ENCODE measurements at places on chromosomes 1 and 21. TPM values are rescaled to one million over a fixed set of nuclear protein-coding genes. Genes with fewer than 3 reads are reported as not detected.

- H3K4me1 ChIP-seq: peaks cover 13% of the 10 kb centered on the region
- H3K4me3 ChIP-seq: no peak overlapping the region
- H3K27me3 ChIP-seq: no peaks in the 10 kb centered on the region
- no peaks in the 10 kb centered on the region for H3K36me3 ChIP-seq
- DNase-seq: no peak
- no peak overlapping the region for H3K27ac ChIP-seq
Measured at GRCh38 chr21:35473496-35473895, 424.4 kb upstream of the RUNX1 start.

DNA sequence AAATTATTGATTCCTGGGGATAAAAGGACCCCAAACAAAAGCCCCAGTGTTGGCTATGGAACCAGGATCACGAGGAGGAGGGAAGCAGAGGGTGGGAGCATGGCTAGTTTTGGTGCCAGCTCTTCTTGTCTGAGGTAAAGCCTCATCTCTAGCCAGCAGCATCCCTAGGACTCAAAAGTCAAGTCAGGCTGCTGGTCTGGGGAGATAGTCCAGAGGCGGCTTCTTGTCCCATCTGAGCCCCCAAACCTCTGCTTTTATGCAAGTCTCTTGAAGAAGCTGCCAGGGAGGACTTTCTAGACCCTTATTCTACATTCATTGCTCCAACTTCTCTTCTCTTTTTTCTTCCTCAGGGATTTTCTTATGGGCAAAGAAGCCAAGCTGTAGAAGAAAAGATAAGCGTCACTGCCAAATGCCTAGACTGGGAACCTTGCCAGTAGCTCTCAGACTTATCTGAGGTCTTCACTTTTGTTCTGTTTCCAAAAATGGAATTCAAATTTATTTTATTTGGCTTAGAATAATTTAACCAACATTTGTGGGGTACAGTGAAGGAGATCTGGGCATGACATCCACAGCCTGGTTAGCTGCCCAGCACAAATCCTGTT, 6.9 kb upstream of the ANKRD35 start:
- no peaks in the 10 kb centered on the region for H3K27me3 ChIP-seq
- no peaks in the 10 kb centered on the region for H3K36me3 ChIP-seq
- DNase-seq: no peak
- H3K4me3 ChIP-seq: no peak overlapping the region
- peaks cover 34% of the 10 kb centered on the region for H3K4me1 ChIP-seq

DNA sequence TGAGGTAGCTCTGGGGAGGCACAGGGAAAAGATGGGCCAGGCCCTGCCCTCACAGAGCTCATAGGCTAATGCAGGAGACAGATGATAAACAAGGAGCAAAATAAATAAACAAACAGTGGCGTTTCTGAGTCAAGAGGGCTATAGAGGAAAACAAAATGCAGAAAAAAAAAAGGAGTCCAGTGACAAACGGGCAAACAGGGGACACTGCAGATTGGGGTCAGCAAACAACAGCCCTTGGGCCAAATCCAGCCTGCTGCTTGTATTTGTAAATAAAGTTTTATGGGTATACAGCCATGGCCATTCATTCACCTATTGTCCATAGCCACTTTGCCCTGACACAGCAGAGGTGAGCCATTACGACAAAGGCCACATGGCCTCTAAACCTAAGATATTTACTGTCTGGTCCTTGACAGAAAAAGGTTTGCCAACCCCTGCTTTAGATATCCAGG, 19.1 kb upstream of the PINK1 start:
- no peaks in the 10 kb centered on the region for H3K36me3 ChIP-seq
- H3K4me3 ChIP-seq: no peak overlapping the region

YOD1 gene
- 7.9 TPM for total RNA-seq

GRCh38 chr1:1543706-1544099, 3.3 kb upstream of the TMEM240 start:
- no peak overlapping the region for H3K27ac ChIP-seq
- no peaks in the 10 kb centered on the region for H3K27me3 ChIP-seq
- peaks cover 43% of the 10 kb centered on the region for H3K36me3 ChIP-seq
- H3K4me3 ChIP-seq: no peak overlapping the region
- no peak for DNase-seq

GRCh38 chr1:104733866-104734265, 984.2 kb downstream of the AMY1C start:
- H3K4me3 ChIP-seq: no peak overlapping the region
- no peaks in the 10 kb centered on the region for H3K27me3 ChIP-seq
- H3K4me1 ChIP-seq: no peaks in the 10 kb centered on the region
- H3K36me3 ChIP-seq: no peaks in the 10 kb centered on the region
- no peak for DNase-seq
- no peak overlapping the region for H3K27ac ChIP-seq

AGMAT gene
- total RNA-seq: not detected

- no peaks in the 10 kb centered on the region for H3K4me1 ChIP-seq
- H3K36me3 ChIP-seq: peaks cover 29% of the 10 kb centered on the region
- H3K27me3 ChIP-seq: no peaks in the 10 kb centered on the region
Measured at GRCh38 chr1:207366022-207366421, 44.5 kb downstream of the CD55 start.

Data from lower lobe of right lung (tissue), 2 donors.